ENCODE measurements at places on chromosomes 2 and 18.

DNA sequence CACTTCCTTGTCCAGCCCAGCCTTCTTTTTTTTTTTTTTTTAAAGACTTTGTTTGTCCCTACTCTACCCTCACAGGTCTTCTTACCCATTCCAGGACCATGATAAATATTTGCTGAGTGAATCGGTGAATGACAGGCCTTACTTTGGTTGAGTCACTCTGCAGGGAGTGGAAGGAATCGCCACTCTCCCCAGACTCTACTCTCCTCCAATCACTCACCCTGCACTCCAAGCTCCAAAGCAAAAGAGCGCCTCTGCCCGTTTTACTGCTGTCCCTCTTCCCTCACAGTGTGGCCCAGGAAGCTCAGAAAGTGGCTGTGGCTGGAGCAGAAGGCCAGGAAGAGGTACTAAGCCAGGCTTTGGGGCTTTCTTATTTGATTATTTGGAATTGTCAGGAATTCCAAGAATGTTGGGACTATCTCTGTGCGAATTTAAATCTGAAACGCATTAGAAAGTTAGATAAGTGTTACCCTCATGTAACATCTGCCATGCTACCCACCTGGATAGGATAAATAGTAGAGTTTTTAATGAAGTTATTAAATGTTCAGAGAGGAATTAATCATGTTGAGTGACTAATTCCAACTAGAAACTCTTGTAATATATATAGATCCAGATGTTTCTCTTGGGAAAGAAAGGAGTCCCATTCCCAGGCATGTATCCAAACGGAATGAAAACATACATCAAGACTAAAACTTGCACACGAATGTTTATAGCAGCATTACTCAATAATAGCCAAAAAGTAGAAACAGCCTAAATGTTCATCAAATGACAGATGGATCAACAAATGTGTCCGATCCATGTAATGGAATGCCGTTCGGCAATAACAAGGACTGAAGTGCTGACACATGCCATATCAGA is 43.0 kb upstream of the CHMP1B start:
- no peak for DNase-seq

- no peak for DNase-seq
Measured at GRCh38 chr18:77060151-77060550, 72.4 kb downstream of the MBP start.

DNA sequence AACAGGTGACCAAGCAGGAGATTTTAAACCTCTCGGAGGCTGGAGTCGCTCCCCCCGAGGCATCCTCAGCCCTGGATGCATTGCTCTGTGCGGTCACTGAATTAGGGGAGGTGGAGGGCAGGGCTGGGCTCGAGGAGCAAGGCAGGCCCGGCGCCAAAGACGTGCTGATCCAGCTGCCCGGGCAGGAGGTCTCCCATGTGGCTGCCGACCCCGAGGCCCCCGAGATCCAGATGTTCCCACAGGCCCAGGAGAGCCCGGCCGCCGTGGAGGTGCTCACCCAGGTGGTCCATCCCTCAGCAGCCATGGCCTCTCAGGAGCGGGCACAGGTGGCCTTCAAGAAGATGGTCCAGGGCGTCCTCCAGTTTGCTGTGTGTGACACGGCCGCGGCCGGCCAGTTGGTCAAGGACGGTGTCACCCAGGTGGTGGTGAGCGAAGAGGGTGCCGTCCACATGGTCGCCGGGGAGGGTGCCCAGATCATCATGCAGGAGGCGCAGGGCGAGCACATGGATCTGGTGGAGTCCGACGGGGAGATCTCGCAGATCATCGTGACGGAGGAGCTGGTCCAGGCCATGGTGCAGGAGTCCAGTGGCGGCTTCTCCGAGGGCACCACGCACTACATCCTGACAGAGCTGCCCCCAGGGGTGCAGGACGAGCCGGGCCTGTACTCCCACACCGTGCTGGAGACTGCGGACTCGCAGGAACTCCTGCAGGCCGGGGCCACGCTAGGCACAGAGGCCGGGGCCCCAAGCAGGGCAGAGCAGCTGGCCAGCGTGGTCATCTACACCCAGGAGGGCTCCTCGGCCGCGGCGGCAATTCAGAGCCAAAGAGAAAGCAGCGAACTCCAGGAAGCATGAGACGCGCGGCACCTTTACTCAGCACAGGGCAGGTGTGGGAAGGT is 145.1 kb downstream of the PTGR3 start:
- no peak for DNase-seq

- DNase-seq = no peak
Measured at GRCh38 chr2:235530735-235531134, 36.9 kb downstream of the AGAP1 start.

GRCh38 chr2:219168526-219168925 is 1.3 kb downstream of the SLC23A3 start:
- no peak for DNase-seq

- DNase-seq = no peak
Measured at GRCh38 chr2:99338029-99338585, 918 bp downstream of the EIF5B start.

GRCh38 chr2:149075105-149075504 is 36.6 kb downstream of the LYPD6B start:
- no peak for DNase-seq

Measured in cortex of kidney (tissue), 1 donor.